SW 1271 (cell line): ENCODE measurements at places on chromosomes 7 and 10.

DNA sequence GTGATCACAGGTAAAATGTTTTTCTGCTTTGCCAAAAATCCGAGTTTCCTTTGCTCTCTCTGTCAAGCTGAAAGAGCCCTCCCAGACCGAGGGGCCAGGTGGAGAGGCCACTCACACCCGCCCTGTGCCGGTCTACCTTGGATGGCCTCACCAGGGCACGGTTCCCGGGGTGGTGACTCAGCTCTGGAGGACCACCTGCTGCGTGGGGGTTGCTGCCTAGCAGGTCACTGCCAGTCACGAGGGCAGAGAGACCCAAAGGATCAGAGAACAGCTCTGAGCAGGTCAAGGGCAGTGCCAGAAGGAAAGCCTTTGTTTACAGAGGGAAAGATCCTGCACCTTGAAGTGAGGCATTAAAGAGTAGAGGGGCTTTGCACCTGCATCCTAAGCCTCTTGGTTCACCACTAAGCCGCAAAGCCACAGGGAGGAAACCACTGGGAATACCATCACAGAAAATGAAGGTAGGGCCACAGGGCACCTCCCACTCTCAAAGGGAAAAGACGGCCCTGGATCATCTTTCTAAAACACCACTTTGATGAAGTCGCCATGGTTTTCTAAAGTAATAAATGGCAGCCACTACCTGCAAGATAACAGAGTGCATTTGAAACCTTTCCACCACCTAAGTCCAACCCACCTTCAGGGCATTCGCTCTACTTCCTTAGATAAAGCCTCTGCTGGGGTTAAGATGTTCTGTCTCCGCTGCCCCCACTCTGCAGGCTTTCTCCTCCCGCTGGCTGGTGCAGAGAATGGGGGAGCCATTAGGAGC is 160.3 kb upstream of the KLF14 start:
- peak; percentile 87 for DNase-seq

GRCh38 chr7:92925876-92926696 is 89.7 kb upstream of the CDK6 start:
- DNase-seq, result no peak

DNA sequence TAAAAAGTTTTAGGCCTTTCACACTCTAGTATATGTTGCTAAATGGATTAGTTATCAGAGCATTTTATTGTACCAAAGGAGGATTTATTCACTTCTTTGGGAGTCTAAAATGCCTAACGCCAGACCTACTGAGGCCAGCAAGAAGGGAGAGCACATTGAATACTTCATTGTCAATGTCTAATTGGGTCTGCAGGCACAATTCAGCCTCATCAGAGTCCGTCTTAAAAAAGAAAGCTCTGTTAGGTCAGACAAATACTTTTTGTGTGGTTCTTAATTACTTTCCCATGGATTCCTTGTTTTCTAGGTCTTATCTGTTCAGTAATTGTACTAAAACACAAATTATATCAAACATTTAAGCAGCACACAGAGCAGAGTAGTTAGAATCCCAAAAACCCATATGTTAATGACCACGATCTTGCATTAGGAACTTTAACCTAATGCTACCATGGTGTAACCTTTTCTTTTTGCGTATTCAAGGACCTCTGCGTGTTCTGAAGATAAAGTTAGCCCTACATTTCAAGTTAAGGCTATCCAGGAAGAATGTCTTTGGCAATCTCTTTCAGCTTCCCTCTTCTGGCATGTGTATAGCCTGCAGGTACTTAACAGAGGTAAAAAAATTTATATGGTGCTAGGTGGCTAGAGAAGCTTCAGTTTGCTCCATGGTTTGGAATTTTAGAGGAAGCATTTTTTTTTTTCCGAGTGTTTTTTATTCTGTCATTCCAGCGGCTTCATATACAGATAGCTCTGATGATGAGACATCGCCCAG is 45.7 kb upstream of the STRIP2 start:
- no peak for DNase-seq

GRCh38 chr7:21611129-21611528 is 68.3 kb downstream of the DNAH11 start:
- DNase-seq, result no peak

GRCh38 chr10:25701652-25702051 is 232.4 kb upstream of the MYO3A start:
- DNase-seq, result no peak

- DNase-seq, result no peak
Measured at GRCh38 chr10:83517456-83517855, 621.9 kb upstream of the GHITM start.

GRCh38 chr10:80485946-80486764 is 32.0 kb downstream of the TSPAN14 start:
- DNase-seq, result no peak

DNA sequence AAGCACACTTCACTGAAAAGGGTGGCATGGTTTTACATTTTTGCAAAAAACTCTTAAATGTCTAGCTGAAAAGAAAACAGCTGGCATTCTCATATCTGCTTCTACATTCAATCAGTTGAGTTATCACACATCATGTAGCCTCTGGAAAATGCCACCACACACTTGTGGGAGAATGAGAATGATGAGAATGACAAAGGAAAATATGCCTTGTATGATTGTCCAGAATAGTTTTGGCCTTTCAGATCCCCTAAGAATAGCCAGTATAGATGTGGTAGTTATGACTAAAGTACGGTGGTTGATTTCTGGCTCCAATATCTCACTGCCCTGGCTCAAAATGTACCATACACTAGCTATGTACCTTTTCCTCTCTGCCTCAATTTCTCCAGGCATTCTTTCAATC is 30.2 kb upstream of the FRMD4A start:
- no peak for DNase-seq
